ENCODE measurements at places on chromosomes 3 and 15.

GRCh38 chr15:63189941-63190768, 749 bp downstream of the RAB8B start:
- no peak for DNase-seq

GRCh38 chr3:152458376-152459117, 189.8 kb downstream of the MBNL1 start:
- DNase-seq: no peak

DNA sequence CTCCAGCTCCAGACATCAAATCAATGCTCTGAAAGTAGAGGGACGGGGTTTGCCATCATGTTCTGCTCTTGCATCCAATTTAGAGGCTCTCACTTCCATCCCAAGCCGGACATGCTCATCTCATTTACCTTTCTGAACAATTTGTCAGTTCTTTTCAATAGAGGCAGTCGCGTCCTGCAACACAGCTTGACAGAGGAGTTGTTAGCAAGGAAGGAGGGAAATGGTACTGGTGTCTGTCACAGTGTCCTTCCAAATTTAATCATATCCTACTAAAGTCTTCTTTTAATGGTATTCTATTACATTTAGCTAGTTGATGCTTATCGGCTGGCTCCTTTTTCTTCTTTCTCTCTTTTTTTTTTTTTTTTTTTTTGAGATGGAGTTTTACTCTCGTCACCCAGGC, 45.6 kb downstream of the HHLA2 start:
- no peak for DNase-seq

- DNase-seq: no peak
These were observed 77.5 kb upstream of the FBN1 start for GRCh38 chr15:48722764-48723661.

- peak; percentile 1 for DNase-seq
These were observed 169.1 kb upstream of the CCDC54 start for GRCh38 chr3:107208100-107208499.

DNA sequence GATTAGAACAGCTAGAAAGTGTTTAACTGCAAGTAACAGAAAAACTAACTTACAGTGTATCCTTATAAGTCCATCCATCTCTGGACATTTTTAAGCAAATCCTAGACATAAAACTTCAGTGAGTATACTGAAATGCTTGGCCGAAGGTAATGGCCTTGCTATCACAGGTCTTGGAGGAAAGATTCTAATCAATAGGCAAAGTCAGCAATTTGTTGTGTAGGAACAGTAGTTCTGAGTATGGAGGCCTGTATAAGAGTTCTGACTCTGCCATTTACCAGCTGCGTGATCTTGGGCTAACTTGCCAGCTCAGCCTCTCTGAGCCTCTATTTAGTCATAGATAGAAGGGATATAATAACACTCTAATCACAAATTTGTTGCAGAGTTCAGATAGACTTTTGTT, 328.1 kb downstream of the IL20RB start:
- DNase-seq: no peak

DNA sequence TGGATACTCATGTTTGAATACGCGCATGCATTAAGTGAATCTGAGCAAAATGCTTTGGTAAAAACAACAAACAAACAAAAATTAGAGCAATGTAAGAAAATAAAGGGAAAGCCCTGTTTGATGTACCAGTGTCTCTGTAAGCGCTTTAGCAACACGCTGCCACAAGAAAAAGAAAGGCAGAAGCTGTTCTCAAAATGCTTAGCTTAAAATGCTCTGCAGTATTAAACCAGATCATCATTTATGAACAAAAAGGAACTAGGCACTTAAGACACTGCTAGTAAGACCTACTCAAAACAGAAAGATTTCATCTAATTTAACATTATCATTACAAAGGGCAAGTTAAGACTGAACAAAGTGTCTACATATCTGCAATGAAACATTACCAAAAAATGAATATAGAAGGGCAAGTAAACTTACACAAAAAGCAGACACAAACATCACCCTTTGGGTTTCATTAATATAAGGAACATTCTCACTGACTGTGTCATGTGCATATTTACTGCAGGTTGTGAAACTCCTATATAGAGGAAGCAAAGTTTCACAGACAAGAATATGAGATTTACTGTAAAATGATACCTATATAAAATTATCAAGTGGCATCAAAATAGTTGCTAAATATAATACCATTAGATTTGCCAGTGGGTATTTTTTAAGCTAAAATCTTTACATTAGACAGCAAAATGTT, 102.1 kb downstream of the FBXL22 start:
- no peak for DNase-seq

Data from NCI-H1930 (cell line).